A549 treated with RU486 at 1 μM for 4 hours (cell line): ENCODE measurements at places on chromosomes 16 and 17. TPM values are rescaled to one million over a fixed set of nuclear protein-coding genes. Genes with fewer than 3 reads are reported as not detected.

The NAGS gene
- 0.72 to 1.3 TPM (median 1.1 TPM) in 5 replicates for total RNA-seq

The RNU2-1 gene
- not detected in 5 replicates for total RNA-seq

The RGS11 gene
- 2.7 to 5.9 TPM (median 4.2 TPM) in 5 replicates for total RNA-seq

The MPP3 gene
- total RNA-seq, result 14.0 to 18.4 TPM (median 17.4 TPM) in 5 replicates

The SLFN11 gene
- total RNA-seq, result 4.9 to 7.3 TPM (median 5.3 TPM) in 5 replicates

The TBC1D3I gene
- total RNA-seq, result 0.13 to 0.41 TPM (median 0.23 TPM) in 5 replicates

The GLYR1 gene
- total RNA-seq, result 37.5 to 43.5 TPM (median 41.5 TPM) in 5 replicates

The CD300E gene
- total RNA-seq, result not detected in 5 replicates

The CIBAR2 gene
- 0.10 TPM in 1 of 5 replicates, not detected in the others for total RNA-seq
